ENCODE measurements at places on chromosomes 16 and 17.
A peak's percentile ranks its signal among the peaks of the same experiment; 100 is the strongest.

GRCh38 chr16:66568355-66568754 lies 2.1 kb downstream of the CMTM1 start:
- no peak for DNase-seq

DNA sequence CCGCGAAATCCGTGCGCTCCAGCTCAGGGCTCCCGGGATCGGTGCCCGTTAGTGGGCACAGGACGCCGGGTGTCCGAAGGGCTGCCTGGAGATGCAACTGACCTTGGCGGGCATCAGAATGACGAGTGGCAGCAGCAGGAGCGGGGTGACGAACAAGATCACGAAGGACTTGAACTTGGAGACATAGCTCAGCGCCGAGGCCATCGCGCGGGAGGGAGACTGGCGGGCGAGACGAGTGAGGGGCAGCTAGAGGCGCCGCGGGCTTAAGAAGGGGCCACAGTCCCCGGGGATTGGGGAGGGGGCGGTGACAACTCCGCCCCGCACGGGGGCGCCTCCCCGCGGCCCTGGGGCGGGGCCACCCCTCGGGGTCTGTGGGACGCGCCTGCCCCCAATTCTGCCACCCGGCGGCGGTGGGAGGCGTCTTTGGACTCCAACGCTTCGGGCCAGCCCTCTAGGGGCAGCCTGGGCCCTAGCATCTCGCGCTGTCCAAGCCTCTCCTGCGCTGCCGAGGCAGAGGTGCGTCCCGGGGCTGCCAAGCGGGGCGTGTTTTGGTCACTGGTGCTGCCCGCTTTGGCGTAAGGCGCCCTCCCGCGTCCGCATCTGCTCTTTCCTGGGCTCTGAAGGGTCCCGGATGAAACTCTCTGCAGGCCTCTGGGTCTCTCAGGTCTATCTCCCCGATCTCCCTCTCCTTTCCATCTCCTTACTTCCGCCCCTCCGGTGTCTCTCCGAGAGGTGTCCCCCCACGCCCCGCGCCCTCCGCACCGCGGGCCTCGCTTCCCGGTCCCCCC lies at the start of gene SLC13A5:
Gene SLC13A5 (minus strand): TSS at position 240 of the 788 bp plus-strand sequence. CDS start 36 bp downstream, at position 204.
- no peak for DNase-seq

DNA sequence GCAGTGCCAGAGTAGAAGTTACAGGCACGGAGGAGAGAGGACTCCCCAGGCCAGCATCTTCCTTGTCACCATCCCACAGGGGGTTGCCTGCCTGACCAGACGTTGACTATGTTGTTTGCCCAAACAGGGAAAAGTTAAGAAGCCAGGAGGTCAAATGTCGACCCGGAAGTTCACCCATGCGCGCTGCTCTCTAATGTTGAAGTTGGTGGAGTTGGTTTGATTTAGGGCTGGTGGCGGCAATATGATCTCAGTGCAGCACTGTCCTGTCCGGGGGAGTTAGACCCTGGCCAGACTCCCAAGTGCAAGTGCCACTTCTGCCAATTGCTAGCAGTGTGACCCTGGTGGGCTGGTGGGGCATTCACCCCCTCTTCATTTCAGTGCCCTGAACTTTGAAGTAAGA lies 30.4 kb downstream of the RGS9 start:
- no peak for DNase-seq

GRCh38 chr17:48547808-48548522 lies 3.1 kb upstream of the HOXB2 start:
- no peak for DNase-seq

DNA sequence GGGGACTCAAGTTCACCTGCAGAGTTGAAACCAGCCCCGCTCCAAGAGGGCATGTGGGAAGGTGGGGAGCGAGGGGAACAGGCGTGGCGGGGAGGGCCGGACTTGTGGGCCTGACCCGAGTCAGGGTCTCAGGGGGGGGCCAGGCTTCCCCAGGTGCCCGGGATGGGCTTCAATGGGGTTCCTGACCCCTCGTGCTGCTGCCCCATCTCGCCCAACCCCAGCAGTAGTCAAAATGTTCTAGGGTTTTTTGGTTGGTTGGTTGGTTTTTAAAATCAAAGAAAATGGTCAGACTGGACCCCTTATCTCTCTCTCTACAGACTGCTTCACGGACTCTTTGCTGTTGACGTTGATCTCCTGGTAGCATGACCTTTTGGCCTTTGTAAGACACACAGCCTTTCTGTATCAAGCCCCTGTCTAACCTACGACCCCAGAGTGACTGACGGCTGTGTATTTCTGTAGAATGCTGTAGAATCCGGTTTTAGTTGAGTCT lies 69.5 kb downstream of the AMFR start:
- DNase-seq, result no peak

GRCh38 chr16:57303021-57303909 lies 18.8 kb upstream of the PLLP start:
- no peak for DNase-seq

- no peak for DNase-seq
Measured at GRCh38 chr17:33335491-33336173, 42.5 kb upstream of the ASIC2 start.

DNA sequence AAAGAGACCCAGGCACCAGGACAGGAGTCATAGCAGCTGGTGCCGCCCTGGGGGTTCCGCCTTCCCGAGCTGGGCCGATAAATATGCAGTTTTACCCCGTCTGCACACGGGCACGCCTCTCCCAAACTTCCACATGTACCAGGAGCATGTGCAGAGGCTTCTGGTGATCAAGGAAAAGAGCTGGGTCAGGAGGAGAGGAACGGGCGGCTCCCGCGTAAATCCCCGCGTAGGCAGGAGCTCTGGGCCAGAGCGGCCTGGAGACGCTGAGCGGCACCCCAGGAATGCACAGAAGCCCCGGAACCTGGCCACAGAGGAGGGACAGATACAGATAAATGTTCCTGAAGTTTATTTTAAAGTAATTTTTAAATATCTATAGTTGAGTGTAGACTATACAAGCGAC lies 46.6 kb upstream of the METRNL start:
- DNase-seq, result no peak

DNA sequence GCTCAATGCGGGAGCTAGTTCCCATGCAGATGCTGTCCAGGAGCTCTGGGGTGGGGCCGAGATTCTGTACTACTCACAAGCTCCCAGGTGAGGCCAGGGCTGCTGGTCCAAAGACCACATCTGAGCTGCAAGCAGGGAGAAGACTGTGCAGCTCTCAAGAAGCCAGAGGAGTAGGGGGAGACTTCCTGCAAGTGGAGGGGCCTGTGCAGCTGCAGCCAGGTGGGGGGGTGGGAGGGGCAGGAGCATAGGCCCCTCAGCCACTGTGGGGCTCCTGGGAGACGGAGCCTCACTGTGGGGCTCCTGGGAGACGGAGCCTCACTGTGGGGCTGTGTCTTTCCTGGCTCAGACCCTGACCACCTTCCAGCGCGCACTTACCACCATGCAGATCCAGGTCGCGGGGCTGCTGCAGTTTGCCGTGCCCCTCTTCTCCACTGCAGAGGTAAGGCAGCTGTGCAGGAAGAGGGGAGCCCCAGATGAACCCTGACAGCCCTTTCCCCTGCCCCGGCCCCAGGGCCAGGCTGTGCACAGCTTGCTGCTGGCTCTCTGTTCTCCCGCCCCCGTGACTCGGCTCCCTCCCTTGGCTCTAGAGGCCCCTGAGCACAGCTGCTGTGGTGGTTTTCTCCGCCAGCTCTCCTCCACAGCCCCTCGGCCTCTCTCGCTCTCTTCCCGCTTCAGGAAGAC lies 24.3 kb upstream of the DNAI2 start:
- DNase-seq, result peak; percentile 39

GRCh38 chr17:77326636-77327035 lies 185.9 kb downstream of the SEC14L1 start:
- DNase-seq, result no peak

DNA sequence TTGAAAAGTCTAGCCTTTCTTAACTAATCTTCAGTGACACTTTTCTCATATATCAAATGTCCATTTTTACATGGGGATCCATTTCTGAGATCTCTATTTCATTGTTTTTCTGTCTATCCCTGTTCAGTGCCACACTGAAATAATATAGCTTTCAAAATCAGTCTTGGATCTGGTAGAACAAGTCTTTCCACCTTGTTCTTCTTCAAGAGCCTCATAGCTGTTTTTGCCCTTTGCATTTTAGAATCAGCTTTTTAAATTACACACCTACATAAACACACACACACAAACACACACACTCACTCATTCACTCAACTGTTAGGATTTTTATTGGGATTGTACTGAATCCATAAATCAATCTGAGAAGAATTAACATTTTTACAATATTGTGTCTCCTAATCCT lies 19.2 kb downstream of the GSDMB start:
- DNase-seq, result no peak

DNA sequence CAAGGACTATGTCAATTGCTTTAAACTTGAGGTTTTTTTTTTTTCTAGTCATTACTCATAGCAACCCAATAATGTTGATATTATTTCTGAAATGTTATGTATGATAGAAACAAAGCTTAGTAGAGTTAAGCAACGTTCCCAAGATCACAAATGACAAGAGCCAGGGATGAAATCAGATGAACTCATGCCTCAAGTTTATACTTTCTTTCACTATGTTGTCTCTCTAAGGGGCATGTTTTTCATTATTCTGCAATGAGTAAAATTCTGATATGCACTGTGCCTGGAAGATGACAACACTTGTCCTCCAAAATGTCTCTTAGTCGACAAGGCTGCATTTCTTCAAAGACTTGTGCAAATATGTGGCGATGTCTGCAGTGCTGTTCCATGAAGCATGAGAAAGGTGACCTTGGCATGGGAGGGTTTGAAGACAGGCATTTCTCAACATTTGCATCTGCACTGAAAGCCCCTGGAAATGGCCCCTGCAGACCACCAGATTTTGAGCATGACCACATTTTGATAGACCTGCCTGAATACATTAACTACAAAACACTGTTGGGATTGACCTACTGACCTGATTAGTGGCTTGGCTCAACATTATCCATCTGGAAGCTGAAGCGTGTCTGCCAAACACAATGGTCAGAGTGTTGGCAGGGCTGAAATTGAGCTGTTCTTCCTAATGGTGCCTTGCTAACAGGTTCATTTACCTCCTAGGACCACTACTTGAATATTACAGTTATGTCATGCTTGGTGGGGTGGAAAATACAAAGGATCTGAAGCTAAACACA lies 1027.5 kb downstream of the CDH11 start:
- no peak for DNase-seq

- DNase-seq, result no peak
Measured at GRCh38 chr16:67803894-67804293, 2.5 kb downstream of the RANBP10 start.

- DNase-seq, result no peak
Measured at GRCh38 chr17:43445009-43445589, 38.7 kb upstream of the DHX8 start.

- no peak for DNase-seq
Measured at GRCh38 chr16:78098087-78098486, 1.4 kb upstream of the WWOX start.

DNA sequence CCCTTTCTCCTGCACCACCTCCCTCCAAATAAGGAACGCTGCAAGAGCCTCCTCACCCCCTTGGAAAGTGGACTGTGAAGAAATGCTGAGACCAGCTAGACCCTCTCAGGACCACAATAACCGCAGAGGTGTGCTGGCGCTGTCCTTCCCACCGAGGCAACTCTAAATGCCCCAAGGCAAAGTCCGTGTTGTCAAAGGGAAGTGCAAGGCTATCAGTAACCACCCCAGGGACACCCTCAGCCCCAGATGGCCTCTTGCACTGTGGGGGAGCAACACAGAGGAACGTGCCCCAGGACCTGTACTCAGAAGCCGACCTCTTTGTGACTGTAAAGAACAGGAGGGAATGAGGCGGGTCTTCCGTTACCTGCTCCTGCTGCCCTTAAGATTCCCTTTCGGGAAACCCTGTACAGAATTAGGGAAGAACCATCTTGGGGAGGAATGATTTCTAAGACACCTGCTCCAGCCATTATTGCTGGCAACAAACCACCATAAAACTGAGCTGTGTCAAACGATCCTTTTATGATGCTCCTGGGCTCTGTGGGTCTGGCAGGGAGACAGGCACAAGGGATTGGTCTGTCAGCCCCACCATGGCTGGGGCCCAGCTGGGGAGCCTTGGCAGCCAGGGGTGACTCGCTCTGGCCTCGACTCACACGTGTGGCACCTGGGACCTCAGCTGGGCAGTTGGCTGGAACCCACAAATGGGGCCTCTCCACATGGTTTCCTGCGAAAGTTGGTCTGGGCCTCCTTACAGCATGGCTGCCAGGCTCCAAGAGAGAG lies 14.6 kb upstream of the MED9 start:
- no peak for DNase-seq

DNA sequence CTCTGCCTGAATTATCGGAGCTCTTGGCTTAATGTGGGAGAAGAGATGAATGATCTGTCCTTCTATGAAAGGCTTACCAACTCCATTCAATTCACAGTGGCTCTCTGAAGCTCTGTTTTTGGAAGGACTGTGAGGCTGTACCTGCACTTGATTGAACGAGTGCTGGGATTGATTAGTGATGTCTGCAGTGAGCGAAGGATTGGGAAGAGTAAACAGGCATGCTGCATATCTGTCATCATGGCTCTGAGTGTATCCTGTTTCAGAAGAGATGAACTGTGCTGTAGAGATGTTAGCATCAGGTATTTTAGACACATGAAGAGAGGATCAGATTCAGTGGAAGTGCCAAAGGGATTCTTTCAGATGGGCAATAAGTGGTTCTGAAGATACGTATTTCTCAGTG lies 564.0 kb downstream of the MAF start:
- no peak for DNase-seq

GRCh38 chr17:57257895-57258851 lies 1.9 kb downstream of the MSI2 start:
- peak; percentile 52 for DNase-seq

DNA sequence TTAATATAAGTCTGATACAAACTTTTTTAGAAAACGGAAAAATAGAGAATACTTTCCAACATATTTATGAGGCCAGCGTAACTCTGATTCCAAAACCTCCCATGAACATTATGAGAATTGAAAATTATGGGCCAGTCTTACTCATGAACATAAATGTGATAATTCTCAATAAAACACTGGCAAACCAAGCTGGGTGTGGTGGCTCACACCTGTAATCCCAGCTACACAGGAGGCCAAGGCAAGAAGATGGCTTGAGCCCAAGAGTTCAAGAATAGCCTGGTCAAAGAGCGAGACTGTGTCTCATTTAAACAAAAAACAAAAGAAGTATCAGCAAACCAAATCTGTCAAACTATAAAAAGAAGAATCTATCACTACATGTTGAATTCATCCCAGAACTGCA lies 47.8 kb downstream of the CCDC57 start:
- DNase-seq, result no peak

GRCh38 chr16:87190288-87191230 lies 126.6 kb downstream of the C16orf95 start:
- no peak for DNase-seq
